ENCODE measurements at places on chromosomes 7 and 10. TPM values are rescaled to one million over a fixed set of nuclear protein-coding genes. Genes with fewer than 3 reads are reported as not detected.

DNA sequence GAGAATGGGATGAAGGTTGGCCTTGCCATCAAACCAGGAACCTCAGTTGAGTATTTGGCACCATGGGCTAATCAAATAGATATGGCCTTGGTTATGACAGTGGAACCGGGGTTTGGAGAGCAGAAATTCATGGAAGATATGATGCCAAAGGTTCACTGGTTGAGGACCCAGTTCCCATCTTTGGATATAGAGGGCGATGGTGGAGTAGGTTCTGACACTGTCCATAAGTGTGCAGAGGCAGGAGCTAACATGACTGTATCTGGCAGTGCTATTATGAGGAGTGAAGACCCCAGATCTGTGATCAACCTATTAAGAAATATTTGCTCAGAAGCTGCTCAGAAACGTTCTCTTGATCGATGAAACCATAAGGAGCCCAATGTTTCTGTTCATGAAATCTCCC is 637 bp downstream of the RPEL1 start:
- no peak for DNase-seq

DNA sequence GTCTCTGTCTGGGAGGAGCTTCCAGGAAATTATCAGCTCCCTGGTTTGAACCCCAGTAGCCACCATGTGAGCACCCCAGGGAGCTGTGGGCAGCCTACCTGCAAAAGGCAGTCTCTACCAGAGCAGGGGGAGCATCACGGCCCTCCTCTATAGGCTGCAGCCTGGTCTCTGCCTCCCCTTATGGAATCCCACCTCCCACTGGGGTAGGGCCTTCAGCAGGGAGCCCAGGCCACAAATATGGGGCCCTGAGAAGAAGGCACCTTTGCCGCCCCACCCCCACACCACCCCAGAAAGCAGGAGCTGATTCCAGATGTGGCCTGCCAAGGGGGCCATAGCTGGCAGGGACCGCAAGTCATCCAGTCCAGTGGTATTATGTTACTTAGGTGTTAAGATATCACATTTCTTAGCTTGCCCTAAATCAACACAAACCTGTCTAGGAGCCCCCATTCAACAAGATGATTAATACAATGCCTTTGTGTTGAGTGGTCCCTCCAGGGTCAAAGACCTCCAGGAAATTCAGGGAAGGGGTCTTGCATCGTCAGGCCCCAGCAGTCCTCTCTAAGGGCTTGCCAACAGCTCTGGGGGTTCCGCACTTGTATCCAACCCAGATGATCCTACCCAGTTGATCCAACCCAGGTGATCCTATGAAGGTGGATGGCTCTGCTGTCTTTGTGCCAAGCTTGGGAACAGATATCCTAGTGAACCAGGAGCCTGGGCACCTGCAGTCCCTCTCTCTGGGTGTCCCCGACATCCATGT is 114.9 kb downstream of the OAT start:
- no peak for DNase-seq

DNA sequence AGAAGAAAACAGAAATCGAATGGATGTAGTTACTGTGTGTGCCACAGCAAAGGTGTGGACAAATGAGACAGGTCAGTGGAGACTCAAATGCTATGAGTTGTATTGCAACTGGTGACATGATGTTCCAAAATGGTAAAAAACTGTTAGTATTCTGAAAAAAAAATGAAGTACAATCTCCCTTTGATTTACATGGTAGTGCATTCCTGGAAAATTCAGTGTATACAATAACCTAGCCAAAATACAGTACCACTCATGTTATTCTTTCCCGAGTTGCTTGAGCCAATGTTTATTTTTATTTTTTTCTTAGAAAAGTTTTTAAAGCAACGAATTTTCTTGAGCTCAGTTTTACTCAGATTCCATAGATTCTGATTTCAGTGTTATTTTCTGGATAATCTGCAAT is 47.7 kb upstream of the ODAD2 start:
- no peak for DNase-seq

DNA sequence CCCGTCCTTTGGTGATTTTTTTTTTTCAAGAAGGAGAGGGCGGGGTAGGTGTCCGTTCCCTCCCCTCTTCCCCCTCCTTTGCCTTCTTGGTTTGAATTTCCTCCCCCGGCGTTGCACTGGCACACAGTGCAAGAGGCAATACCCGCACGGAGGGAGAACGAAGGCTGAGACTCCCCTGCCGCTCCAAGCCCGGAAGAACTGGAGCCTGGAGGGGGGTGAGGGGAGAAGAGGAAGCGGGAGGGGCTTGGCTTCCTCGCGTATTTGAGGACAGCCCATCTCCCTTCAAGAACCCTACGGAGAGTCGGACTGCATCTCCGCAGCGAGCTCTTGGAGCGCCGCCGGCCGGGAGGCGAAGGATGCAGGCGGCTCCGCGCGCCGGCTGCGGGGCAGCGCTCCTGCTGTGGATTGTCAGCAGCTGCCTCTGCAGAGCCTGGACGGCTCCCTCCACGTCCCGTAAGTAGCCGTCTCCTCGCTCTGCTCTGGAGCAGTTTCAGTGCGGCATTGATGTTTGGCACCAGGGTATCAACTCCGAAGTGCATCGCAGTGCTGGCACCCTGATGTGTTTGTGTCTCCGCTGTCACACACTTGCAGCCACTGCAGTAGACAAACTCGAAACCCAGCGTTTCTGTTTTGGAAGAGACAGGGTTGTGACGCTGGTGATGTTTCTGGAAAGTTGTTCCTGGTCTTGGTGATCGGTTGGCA is at the start of gene CNTNAP2:
CNTNAP2 (plus strand) TSS at position 281 of the 702 bp plus-strand sequence; CDS start at position 357, 76 bp downstream.
- DNase-seq = no peak

CYP26C1 gene
- 0.06 TPM for total RNA-seq

GRCh38 chr7:34451923-34452322 is 206.1 kb upstream of the NPSR1 start:
- no peak for DNase-seq

MSMB gene
- 15.8 TPM for total RNA-seq

GRCh38 chr7:37510043-37510634 is 61.5 kb upstream of the ELMO1 start:
- DNase-seq = no peak

- DNase-seq = peak; percentile 28
Observed at GRCh38 chr10:92590623-92591549, 2.0 kb upstream of the KIF11 start.

GRCh38 chr10:17533731-17534130 is 79.3 kb upstream of the ST8SIA6 start:
- no peak for DNase-seq

GRCh38 chr7:38448054-38448453 is 174.6 kb upstream of the TARP start:
- no peak for DNase-seq

DNA sequence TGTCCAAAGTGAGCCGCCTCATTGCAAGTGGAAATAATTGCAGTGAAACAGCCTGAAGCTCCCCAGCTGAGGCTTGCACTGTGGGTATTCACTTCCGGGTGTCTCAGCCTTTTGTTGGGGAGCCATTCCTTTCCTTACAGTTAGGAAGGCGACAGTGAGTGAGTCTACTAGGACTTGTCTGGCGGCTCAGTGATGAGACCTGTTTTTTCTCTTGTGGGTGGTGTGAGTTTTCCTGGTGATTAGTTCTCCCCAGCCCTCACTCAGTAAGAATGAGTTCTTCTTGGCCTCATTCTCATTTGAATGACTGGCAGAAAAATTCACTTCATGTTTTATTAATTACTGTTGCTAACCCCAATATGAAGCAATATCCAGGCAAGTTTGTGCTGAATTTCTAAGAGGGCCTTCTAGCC is 2.6 kb downstream of the PGAM1 start:
- DNase-seq = no peak

NCOA4 gene
- 155 TPM for total RNA-seq

PTF1A gene
- total RNA-seq = not detected

GRCh38 chr7:1317646-1318045 is 85.0 kb downstream of the UNCX start:
- no peak for DNase-seq

SYT15 gene
- total RNA-seq = 1.4 TPM

DNA sequence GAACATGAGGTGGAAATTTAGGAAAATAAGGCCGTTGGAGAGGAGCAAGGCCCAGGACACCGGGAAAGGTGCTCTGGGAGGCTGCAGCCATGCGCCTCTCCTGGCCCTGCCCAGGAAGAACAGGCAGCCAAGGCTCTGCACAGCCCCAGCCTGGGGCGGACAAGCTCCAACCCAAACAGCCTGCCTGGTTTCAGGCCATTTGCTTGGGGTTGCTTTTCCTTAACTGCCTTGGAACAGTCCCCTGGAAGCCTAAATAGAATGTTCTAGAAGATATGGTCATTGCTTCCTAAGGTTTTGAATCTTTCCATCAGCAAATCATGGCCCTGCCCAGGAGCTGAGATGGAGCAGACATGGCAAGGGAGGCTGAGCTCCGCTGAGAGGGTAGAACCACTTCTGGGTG is 11.0 kb downstream of the VSTM4 start:
- no peak for DNase-seq

- DNase-seq = no peak
Observed at GRCh38 chr10:130282492-130283218, 146.5 kb downstream of the GLRX3 start.

- peak; percentile 5 for DNase-seq
Observed at GRCh38 chr10:133461027-133461426, 7.3 kb downstream of the SCART1 start.

- no peak for DNase-seq
Observed at GRCh38 chr7:97020601-97020995, 4.0 kb downstream of the DLX5 start.

DNA sequence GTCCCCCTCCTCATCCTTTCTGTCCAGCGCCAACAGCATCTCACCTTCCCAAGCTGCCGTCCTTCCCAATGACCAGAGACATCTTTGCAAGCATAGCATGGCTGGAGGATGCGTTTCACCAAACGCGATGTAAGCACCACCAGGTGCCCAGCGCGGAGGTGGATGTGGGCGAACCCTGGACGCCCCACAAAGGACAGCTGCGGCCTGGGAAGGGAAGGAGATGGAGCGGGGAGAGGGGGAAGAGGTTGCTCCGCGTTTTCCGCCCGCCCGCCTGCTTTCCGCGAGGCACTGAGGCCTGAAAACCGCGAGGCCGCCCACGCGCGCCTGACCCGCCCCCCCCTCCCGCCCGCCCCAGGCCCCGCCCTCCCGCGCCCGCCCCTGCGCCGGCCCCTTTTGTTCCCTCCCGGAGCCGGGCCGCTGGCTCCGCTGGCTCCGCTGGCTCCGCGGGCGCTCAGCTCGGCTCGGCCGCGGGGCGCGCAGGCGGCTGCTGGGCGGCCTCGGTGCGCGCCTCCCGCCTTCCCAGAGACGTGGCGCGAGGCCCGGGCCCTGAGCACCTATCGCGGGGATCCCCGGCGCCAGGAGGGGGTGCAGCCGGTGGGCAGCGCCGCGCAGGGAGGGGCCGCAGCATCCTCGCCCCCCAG is at the start of gene CLIP2:
CLIP2 (plus strand) TSS at position 390 of the 641 bp plus-strand sequence. CDS start 28,140 bp downstream, outside the sequence.
- peak; percentile 84 for DNase-seq

GRCh38 chr7:23662124-23662983 is 17.6 kb upstream of the FAM221A start:
- DNase-seq = no peak

DNA sequence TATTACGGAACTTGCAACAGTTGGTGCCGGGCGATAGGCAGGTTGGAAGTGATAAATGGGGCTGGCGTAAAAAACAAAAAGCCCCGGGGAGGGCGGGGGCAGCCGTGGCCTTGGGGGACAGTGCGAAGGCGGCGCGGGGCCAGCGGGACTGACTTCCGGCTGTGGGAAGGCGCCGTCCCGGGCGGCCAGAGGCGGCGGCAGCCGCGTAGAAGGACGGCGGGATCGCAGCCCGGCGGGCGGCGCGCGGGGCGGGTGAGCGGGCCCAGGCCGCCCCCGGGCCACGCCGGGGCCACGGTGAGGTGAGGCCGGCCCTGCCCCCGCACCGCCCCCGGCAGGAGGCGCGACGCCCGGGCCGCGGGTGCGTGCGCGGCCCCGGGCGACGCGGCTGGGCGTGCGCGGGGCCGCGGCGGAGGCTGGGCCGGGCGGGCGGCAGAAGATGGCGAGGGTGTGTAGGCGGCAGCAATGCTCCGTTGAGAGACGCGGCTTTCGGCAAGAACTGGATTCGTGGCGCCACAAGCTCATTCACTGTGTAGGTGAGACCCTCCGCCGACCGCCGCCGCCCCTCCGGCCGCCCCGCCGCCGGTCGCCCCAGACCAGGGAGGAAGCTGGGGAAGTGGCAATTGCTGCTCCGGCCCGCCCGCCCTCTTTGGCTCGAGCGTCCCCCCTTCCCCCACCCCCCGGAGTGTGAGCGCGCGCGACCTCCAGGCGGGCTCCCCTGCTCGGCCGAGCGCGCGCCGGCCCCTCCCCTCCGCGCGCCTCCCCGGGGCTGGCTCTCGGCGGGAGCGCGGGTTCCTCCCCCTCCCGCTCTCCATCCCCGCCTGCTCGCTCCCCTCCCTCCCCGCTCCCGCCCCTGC is at the start of gene LCOR:
LCOR (plus strand) TSS at position 432 of the 854 bp plus-strand sequence. CDS start 116,760 bp downstream, outside the sequence.
- DNase-seq = peak; percentile 76

DNA sequence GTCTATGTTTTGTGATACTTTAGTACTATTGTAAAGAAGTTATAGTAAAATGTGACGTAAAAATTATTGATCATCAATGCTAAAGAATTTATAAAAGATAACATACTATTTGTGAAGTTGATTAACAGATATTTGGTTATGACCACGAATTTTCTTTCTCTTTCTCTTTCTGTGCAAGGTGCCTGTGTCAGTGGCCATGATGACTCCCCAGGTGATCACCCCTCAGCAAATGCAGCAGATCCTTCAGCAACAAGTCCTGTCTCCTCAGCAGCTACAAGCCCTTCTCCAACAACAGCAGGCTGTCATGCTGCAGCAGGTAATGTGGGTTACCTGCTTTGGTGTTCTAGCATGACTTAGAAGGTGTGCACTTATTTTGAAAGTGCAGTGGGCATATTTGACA is 213.7 kb downstream of the FOXP2 start:
- no peak for DNase-seq

GRCh38 chr7:48176356-48176893 is 5.2 kb downstream of the ABCA13 start:
- no peak for DNase-seq

IL2RA gene
- total RNA-seq = 1.4 TPM

PHYHIPL gene
- total RNA-seq = 0.20 TPM

GRCh38 chr10:580778-581177 is 108.7 kb downstream of the DIP2C start:
- DNase-seq = no peak

DNA sequence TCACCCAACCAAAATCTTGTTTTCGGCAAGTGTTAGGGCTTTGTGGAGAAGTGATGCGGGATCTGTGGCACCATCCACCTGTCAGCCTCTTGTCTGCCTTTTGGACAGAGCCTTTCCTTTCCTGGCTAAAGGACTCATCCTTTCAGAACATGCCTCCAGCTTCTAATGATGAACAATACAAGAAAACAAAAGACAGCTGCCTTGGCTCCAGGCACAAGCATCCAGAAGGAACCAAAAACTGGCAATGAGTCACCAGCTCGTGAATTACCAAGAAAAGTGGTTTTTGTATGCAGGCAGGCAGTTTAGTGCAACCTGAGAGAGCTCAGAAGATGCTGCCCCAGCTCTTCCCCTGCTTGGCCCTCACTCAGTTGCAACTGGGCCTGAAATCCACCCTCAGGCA is 84.6 kb upstream of the NAMPT start:
- no peak for DNase-seq
